Thoracic aorta (tissue), 2 donors: ENCODE measurements at places on chromosomes 7 and 10. TPM values are rescaled to one million over a fixed set of nuclear protein-coding genes. Genes with fewer than 3 reads are reported as not detected.

GRCh38 chr7:37312608-37313007 is 136.1 kb downstream of the ELMO1 start:
- DNase-seq: no peak

DNA sequence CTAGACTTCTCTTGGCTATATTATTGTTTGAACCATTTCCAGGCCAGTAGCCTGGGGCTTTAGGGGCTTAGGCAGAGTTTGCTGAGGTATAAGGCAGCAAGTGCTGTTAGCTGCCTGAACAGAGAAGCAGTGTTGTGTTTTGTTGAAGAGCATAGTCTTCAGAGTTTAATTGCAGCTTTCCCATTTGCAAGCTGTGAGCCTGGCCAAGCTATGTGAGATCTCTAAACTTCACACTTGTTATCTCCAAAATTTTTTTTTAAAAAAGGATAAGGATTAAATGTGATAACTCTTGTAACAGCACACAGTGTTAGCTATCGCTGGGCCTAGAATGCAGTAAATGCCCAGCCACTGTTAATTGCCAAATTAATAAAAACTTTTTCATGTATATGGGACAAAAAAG is 782.4 kb downstream of the REEP3 start:
- DNase-seq: no peak

PHYH gene
- 23.8 TPM for total RNA-seq

DNA sequence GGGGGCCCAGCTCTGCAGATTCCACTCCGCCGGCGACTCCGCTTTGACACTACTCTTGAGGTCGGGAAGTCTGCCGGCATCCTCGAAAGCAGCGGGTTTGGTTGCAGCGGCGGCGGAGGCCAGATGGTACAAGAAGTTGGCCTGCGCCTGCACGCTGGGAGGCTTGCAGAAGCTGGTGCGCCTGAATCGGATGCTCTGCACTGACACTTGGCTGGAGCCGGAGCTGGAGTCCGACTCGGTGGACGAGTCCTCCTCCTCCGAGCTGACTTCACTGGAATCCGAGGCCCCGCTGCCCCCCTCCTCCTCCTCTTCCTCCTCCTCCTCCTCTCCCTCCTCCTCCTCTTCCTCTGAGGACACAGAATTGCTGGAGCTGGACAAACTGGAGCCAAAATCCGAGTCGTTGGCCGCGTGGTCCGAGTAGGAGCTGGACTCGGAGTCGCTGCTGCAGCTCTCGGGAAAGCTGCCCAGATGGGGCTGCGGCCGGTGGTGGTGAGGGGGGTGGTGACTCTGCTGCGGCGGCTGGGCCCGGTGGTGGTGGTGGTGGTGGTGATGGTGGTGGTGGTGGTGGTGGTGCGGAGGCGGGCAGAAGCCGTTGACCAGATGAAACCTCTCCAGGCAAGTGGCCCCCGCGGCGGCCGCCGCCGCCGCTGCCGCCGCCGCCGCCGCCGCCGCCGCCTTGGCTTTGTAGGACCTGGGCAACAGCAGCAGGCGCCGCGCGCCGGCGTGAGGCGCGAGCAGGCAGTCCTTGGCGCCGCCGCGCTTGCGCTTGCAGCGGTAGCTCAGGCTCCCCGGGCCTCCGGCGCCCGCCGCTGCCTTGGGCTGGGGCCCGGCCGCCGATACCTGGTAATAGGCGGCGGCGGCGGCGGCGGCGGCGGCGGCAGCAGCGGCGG is 9.0 kb downstream of the SKIDA1 start:
- no peak for DNase-seq

- no peak for DNase-seq
Measured at GRCh38 chr10:3886641-3887251, 101.7 kb upstream of the KLF6 start.

CAV2 gene
- 157 TPM for total RNA-seq

GRCh38 chr7:13466874-13467547 is 522.5 kb downstream of the ETV1 start:
- DNase-seq: no peak
